ENCODE measurements at places on chromosomes 11 and 22.
A peak's percentile ranks its signal among the peaks of the same experiment; 100 is the strongest.

- DNase-seq = no peak
These were observed 7.8 kb upstream of the MYBPC3 start for GRCh38 chr11:47360341-47360740.

GRCh38 chr11:6260207-6260726 is 629 bp downstream of the CCKBR start:
- no peak for DNase-seq

DNA sequence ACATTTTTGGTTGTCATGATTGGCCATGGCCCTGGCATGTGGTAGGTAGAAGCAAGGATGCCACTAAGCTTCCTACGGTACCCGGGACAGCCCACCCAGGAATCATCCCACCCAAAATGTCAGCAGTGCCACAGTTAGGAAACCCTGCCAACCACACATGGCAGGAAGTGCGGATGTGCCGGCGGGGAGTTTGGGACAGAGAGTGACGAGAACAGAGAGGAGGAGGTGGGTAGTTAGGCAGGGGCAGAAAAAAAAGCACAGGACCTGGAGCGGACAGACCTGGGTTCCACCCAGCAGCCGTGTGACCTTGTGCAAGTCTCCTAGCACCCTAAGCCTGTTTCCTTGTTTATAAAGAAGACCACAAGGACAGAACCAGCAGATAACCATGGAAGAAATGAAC is 3.3 kb downstream of the SPI1 start:
- DNase-seq = no peak

GRCh38 chr11:57248780-57249383 is 11.8 kb upstream of the APLNR start:
- peak; percentile 27 for DNase-seq

- DNase-seq = no peak
These were observed 1.9 kb downstream of the ANKRD54 start for GRCh38 chr22:37842015-37842793.

GRCh38 chr22:35379146-35379993 is 1.5 kb upstream of the HMOX1 start:
- no peak for DNase-seq

GRCh38 chr11:91608677-91609076 is 615.9 kb upstream of the FAT3 start:
- no peak for DNase-seq

GRCh38 chr11:47366020-47366490 is 12.3 kb downstream of the SPI1 start:
- no peak for DNase-seq

- DNase-seq = no peak
These were observed 31.0 kb downstream of the CCDC34 start for GRCh38 chr11:27331981-27332380.

Measured in HCT116 (cell line).